ENCODE measurements at places on chromosomes 3 and 15.

- no peak overlapping the region for H3K27ac ChIP-seq
- no peaks in the 10 kb centered on the region for H3K36me3 ChIP-seq
- H3K27me3 ChIP-seq = no peaks in the 10 kb centered on the region
- peaks cover 16% of the 10 kb centered on the region for H3K4me1 ChIP-seq
- DNase-seq = no peak
Measured at GRCh38 chr3:122681974-122682409, 1.4 kb downstream of the PARP14 start.

GRCh38 chr15:94263341-94264273, 32.2 kb downstream of the MCTP2 start:
- no peak overlapping the region for H3K27ac ChIP-seq
- no peak overlapping the region for H3K4me3 ChIP-seq
- DNase-seq = no peak
- no peaks in the 10 kb centered on the region for H3K27me3 ChIP-seq
- no peaks in the 10 kb centered on the region for H3K4me1 ChIP-seq

- no peak overlapping the region for H3K27ac ChIP-seq
- no peaks in the 10 kb centered on the region for H3K27me3 ChIP-seq
- H3K4me3 ChIP-seq = no peak overlapping the region
- no peak for DNase-seq
- H3K4me1 ChIP-seq = no peaks in the 10 kb centered on the region
Measured at GRCh38 chr3:87798567-87798947, 260.2 kb downstream of the CGGBP1 start.

DNA sequence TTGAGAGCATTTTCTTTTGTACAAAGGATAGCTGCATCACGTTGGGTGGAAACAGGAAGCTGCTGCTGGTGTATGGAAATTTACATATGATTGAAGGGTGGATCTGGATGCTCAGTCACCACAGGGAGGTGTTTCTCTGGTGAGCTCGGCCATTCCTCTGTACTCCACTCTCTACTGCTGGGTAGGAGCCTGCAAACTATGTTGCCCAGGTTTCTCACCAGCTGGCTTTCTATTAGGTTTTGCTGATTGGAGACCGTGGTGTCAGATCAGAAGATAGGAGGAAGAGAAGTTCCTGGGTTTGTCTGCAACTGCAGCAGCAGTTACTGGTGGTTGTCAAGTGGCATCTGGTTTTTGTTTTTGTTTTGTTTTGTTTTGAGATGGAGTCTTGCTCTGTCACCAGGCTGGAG, 61.7 kb downstream of the TAMM41 start:
- no peaks in the 10 kb centered on the region for H3K36me3 ChIP-seq
- no peaks in the 10 kb centered on the region for H3K27me3 ChIP-seq
- no peaks in the 10 kb centered on the region for H3K4me1 ChIP-seq
